ENCODE measurements at places on chromosomes 3 and 15.
A peak's percentile ranks its signal among the peaks of the same experiment; 100 is the strongest.

DNA sequence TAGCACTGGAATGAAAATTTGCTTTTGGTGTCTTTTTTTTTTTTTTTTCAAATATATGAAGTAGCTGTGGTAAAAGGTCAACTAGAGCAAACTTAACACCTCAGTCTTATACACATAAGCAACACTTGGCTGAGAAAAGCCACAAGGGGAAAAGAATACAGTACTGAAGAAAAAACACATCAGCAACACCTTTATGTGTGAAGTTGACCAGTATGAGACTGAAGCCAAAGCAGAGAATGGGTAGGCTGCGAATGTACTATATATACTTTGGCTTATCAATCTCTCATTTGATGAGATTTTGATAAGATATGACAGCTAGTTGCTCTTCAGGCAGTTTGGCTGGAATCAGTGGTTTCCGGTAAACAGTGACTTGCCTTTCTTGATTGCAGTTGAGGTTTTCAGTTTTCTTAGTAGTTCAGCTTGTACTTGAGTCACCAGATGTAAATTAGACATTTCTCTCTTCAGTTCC, 22.0 kb upstream of the ZCWPW2 start:
- DNase-seq: peak; percentile 14

GRCh38 chr3:123262226-123262625, 60.5 kb downstream of the SEC22A start:
- DNase-seq: no peak

- no peak for DNase-seq
Observed at GRCh38 chr15:101028772-101029438, 109.7 kb downstream of the LRRK1 start.

GRCh38 chr3:38222032-38222634, 43.5 kb upstream of the SLC22A13 start:
- no peak for DNase-seq

DNA sequence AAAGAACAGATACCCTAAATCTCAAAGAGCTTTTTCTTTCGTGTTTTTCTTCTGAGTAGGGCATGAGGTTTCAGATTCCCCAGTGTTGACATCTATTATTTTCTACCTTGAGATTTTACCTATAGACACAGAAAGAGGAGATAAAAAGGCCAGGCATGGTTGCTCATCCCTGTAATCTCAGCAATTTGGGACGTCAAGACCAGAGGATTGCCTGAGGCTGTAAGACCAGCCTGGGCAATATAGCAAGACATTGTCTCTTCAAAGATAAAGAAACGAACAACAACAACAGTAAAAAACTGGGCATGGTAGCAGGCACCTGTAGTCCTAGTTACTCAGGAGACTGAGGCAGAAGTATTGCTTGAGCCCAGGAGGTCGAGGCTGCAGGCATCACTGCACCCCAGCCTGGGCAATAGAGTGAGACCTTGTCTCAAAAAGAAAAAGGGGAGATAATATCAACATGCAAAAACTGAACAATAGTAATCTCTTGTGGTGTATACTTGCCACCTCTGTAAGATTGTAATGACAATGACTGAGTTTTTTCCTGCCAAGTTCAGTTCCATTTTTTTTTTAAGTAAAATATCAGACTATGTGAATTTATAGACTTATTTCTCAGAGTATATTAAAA, 71.3 kb downstream of the MBNL1 start:
- DNase-seq: no peak

DNA sequence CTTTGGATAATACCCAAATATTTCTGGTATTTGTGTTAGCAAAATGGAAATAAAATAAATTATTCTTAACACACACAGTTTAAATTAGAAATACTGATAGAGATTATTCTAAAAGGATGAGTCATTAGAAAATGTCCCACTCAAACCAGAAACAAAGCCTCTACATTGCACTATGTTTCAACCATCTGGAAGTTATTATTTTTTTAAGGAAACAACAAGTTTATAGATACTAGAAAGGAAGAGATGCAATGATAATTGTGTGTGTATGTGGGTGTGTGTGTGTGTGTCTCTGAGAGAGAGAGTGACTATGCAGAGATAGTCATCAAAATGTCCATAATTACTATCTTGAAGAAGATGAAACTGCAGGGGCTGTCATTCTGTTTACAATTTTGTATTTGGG, 1340.5 kb downstream of the ROBO1 start:
- DNase-seq: no peak

- no peak for DNase-seq
Observed at GRCh38 chr3:4936982-4937614, 42.1 kb upstream of the BHLHE40 start.

GRCh38 chr15:78209646-78210348, 24.6 kb downstream of the ACSBG1 start:
- no peak for DNase-seq

DNA sequence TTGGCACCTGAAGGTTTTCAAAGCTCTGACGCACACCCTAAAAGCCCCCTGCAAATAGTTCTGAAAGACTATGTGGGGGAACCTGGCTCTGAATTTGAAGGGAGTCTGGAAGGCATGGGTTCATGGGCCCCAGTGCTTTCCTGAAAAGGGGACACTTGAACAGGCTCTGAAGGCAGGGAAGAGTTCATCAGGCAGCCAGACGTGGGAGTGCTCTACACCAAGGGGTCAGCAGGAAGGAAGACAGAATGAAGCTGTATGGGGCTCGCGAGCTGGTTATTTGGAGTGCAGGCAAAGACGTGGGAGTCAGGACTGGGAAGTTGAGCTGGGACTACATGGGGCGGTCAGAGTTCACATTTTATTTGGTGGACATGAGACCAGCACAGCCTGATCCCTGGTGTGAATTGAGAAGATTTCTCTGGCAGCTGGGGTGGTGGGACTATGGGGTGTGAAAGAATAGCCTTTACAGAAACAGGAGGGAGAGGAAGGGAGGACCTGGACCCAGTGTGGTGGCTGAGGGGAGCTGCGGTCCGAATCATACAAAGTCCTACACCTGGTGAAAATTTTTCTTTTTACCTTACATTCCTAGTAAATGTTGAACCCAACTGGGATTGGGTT, 12.6 kb downstream of the ABHD6 start:
- DNase-seq: no peak

DNA sequence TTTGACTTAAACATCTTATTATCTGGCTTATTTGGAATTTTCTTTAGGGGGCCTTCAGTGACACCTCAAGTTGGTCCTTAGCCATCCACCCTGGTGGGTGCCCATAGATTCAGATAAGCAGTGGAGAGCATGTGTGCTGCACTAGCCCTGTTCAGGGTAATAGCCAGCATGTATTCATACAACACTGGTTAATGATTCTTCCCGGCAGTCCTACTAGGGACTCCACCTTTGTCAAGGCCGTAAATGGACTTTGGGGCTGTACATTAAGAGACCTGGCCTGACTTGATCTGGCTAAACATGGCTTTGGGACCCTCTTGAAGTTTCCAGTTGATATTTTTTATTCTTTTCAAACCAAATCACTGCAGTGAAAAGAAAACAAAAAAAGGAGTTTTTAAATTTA, 125.8 kb downstream of the PTPRG start:
- DNase-seq: no peak

DNA sequence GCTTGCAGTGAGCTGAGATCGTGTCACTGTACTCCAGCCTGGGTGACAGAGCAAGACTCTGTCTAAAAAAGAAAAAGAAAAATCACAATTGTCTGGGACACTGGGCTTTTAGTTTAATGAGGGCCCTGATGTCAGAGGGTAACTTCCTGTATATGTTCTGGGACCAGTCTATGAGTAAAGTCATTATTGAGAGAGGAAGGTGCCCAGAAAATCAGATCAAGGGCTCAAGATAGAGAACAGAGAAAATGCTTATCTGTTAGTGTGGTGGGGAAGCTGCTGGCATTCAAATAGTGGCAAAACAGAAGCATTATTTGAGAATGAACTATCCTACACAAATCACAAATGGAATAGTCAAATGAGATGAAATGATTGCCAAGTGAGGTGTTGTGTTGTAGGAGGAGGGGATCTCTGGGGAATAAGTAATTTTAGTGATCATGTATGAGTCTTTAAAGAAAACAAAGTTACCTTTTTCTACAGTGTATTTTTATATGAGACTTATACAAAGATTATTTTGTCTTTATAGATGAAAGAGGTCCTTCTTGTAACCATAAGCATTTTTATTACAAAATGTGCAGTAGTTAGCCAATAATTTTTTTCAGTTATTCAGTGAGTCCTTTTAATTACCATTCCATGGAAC, 13.4 kb downstream of the ARIH2 start:
- DNase-seq: no peak

GRCh38 chr15:43648649-43649429, at the start of gene CATSPER2:
TSS of gene CATSPER2 (minus strand) at chr15:43648844. CDS start at chr15:43648061, 783 bp downstream.
- DNase-seq: no peak

DNA sequence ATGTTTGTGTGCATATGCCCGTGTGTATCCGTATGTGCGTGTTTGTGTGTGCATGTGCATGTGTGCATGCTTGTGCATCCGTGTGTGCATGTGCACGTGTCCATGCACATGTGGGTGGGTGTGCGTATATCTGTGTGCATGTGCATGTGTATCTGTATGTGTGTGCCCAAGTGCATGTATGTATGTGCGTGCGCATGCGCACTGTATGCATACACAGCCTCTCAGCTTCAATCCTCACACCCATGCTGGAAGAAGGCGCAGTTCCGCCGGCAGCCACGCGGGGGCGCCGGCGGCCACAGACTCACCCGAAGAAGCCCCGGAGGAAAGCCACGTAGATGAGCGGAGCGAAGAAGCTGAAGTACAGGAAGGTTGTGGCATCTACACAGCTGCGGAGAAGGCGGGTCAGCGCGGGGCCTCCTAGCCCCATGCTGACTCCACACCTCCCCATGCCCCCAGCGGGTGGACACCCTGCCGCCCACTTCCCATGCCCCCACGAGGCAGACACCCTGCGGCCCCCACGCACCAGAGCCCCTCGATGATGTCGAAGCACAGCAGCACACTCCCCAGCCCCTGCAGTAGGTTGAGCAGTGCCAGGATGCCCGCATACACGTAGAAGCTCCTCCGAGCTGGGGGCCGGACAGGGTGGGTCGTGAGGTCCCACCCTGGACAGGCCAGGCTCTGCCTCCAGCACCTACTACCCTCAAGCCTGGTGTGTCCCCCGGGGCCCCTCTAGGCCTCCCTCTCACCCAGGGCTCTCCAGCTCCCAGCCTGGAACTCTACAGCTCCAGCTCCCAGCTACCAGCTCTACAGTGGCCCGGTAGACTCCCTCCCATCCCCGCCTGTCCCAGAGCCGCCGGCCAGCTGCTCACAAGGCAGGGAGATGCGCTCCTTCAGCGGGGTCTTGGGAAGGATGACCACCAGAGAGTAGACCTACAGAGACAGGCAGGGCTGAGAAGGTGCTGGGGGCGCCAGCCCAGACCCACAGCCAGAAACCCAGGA, 15.4 kb downstream of the TPRA1 start:
- DNase-seq: peak; percentile 78

DNA sequence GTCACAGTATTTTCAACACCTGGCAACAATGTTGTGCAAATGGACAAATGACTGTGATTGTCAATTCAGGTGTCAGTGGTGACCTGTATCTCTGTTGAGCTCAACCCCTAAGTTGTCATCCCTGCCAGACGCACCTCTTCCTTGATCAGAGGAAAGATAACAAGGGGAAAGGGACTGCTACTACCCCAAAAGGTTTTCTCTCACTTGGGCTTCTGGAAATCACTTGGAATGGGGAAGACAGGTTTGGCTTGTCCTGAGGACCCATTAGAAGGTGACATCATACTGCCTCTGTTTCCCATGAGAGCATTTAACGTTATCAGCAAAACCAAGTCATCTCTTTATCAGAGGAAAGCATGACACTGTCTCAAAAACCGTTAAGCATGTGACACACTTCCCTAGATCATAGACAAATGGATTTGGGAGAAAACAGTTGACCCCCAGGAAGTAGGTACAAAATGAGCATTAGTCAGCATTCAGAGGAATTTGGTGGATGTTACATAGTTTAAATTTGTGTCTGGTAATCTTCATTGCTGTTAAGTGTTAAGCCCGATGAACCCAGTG, 769.5 kb downstream of the GRM7 start:
- no peak for DNase-seq

- DNase-seq: no peak
Observed at GRCh38 chr3:16071206-16071605, 103.3 kb upstream of the GALNT15 start.

GRCh38 chr15:35697549-35698299, 151.8 kb upstream of the DPH6 start:
- no peak for DNase-seq

DNA sequence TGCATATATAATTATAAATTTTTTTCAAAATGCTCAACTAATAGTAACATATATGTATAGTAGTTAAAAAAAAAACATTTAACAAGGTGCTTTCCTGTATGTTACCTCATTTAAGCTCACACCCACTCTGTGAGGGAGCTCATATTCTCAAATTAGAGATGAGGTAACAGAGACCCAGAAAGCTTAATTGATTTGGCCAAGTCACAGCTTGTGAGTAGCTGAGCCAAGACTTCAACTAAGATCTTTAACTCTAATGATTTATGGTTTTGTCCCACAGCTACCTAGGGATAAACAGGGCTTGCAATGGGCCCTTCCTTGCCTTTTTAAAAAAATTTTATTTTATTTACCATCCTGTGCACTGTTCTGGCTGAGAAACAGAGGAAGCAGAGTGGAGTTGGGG, 230.0 kb upstream of the GOLIM4 start:
- DNase-seq: no peak

GRCh38 chr15:58362262-58362922, 69.4 kb upstream of the LIPC start:
- DNase-seq: no peak

- DNase-seq: no peak
Observed at GRCh38 chr3:138049157-138049919, 39.4 kb downstream of the CLDN18 start.

DNA sequence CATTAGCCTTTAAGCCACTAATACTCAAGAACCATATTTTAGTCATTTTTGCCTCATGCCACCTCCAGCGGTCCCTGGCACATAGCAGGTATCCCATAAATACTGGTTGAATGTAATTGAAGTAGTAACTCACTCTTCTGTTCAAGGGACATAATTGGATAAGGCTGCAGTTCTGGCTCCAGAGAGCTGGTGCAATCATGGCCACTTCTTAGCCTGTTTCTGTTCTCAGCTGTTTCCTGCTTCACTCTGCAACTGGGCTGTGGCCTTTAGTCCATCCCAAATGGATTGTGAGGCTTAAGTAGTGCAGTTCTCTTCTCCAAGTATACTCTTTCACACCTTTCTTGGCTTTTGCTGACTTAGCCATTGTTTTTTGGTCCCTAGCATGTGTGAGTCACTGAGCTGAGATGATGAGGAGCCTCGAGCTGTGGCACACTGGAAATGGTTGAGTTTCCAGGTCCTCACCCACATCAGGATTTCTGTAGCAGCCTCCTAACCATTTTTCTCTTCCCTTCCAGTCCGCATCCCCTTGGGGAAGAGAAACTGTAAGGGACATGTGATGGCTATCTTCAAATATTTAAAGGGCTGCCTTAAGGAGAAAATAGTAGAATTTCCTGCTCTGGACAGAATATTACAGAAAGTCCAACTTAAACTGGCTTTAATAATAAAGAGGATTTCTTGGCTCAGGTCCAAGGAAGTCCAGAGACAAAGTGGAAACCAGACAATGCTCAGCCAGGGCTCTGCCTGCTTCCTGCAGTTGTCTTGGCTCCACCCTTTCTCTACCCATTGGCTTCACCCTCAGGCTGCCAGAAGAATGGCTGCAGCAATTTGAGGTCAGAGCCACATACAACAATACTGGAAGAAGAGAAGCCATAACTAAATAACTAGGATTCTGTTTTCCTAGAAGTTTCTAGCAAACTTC, 305.4 kb upstream of the ROPN1 start:
- no peak for DNase-seq
